ENCODE measurements at places on chromosomes 1 and 21. TPM values are rescaled to one million over a fixed set of nuclear protein-coding genes. Genes with fewer than 3 reads are reported as not detected.

DNA sequence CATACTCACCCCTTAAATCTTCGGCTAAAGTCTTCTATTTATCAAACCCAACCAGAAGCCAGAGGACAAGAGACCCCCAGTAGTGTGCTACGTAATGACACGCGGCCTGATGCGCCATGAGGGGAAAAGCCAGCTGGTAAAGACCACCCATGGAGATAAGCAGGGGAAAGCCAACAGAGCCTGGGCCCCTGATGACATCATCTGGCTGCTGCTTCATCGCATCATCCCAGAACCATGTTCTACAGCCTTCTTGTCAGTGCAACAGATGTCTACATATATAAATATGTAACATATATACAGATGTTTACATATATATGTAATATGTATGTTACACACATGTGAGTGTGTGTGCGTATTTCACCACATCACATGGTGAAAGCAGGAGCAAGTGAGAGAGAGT, 81.7 kb upstream of the VANGL1 start:
- DNase-seq, result no peak

DNA sequence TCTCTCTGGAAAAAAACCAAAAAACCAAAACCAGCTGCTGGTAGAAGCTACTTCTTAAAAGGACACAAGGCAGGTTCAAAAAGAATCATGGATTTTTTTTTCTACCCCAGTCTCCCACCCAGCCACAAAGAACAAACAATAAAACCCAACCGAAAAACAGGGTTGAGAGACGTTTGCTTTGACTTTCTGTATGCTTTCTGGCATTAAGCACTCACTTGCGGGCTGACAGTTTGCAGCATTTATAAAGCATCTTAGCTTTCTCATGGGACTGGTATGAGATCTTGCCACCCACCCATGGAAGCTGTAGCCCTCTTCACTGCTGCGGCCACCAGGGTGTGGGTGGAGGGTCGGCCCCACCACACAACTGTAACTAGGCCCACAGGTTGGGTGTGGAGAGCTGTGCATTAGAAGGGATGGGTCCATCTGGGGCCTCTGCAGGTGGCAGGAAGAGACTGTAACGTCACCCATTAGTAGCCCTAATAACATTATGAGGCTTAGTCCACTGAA, 165.7 kb downstream of the RHOU start:
- DNase-seq, result no peak

Gene SPRR2E
- not detected for total RNA-seq

- DNase-seq, result no peak
These were observed 85.6 kb upstream of the CLDN14 start for GRCh38 chr21:36565540-36565939.

Gene ZSWIM5
- total RNA-seq, result 1.7 TPM

Gene PITHD1
- total RNA-seq, result 47.6 TPM

GRCh38 chr1:105180789-105181188, 1431.1 kb downstream of the AMY1C start:
- no peak for DNase-seq

DNA sequence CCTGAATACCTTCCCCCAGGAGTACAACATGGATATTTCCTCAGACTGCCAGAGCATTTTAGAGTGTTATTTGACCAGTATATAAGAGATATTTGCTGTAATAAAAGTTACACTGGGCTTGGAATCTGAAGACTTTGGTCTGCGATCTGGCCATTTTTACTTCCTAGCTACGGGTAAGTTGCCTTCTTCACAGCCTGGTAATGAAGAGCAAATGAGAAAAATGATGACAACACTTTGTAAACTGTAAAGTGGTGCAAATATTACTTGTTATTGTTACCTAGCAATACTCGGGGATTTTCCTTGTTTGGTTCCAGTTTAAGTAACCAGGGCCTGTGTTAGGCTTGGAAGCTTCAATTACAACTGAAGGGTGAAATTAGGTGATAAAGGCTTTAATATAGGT, 180.8 kb upstream of the LMO4 start:
- no peak for DNase-seq

- DNase-seq, result no peak
These were observed 121.7 kb downstream of the DHRS3 start for GRCh38 chr1:12496154-12496961.

Gene C1orf105
- total RNA-seq, result 19.4 TPM

DNA sequence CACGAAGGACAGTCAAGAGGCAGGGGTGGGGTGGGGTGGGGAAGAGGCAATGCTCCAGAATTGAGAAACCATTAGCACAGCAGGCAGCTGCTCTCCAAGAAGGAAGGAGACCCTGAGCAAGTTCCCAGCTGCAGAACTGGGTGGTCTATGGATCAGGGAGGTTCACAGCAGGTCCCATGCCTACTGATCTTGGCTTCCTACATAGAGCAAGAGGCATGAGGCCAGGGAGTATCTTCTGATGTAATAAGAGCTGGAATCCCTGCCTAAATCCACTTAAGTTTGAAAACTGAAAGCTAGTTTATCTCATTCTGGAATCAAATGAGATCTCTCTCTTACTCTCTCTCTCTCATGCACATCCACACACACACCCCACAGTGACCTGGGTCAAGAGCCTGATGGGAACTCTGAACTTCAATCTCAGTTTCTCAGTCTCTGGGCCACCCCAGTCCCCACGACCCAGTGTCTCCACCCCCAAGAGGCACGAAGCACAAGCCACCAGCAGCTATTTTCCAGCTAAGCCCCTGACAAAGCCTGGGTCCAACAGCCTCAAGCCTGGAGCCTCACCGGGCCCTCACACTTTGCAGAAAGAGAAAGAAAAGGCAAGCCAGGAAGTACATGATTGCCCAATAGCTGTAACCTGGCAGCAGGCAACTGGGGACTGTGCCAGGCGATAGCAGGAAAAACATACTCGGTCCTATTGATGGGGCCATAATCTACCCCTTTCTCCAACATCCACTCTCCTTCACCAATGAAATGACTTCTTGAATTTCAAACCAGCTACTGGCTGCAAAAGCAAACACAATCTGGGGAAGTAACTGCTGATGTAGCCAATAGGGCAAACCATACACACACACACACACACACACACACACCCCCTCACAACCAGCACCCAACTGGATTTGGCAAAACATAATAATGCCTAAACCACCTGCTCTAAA, 2.2 kb downstream of the NUAK2 start:
- peak; percentile 63 for DNase-seq

GRCh38 chr1:47558601-47559593, 121.1 kb downstream of the FOXD2 start:
- no peak for DNase-seq

DNA sequence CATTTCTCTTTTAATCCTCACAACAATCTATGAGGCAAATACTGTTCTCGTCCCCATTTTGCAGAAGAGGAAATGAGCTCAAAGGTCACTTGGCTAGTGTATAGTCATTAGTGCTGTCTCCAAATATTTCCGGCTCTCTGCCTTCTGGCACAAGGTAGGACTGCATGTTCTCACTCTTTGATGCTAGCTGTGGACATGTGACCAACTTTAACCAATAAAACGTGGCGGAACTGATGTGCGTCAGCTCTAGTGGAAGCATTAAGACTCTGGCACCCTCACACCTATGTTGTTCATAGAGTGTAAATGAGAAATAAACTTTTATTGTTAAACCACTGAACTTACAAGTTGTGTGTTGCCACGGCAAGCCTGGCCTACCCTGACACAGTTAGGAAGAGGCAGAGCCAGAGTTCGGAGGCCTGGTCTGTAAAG, 5.0 kb upstream of the KIF21B start:
- no peak for DNase-seq

Gene BCL2L15
- total RNA-seq, result not detected

DNA sequence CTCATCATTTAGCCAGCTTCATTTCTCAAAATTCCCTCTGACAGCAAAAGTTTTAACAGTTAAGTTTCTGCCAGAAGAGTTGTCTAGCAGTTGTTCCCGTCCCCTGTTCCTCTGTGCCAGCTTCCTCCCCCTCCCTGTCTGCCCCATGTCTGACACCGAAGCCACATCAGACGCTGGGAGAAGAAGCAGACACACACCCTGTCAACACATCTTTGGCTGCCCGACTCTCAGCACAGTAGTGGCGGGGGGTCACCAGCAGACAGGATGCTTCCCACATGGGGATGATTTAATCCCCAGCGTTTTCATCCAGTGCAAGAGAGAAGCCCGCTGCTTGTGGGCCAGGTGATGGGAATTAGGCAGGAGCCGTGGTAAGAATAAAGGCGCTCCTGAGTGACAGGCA, 379.4 kb upstream of the RUNX1 start:
- peak; percentile 60 for DNase-seq

Gene BRDT
- total RNA-seq, result not detected

DNA sequence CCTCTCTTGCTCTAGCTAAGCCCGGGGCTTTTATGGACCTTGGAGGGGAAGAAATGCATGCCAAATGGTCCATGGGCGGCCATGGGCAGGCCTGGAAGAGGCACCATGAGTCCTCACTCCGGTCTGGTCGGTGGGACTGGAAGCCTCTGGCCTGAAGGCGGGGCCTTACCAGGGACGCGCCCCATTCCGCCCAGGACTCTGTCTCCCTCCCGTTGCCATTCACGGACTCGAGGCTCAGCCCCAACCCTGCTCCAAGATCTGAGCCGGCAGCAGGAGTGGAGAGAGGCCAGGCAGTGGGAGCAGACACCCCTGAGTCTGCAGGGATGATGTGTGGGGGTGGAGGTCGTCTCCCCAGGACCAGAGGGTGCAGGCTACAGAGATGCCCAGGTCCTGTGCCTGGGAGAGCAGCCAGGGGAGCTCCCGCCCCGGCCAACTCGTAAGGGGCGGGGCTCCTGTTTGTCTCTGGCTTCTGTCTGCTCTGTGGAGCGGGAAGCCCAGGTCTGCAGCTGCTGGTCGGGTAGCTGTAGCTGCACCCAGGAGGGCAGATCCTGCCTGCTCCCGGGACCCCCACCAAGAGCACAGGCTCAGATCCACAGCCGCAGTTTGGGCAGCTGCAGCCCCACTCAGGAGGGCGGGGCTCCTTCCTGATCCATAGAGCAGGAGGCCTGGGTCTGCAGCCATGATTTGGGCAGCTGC, 8.3 kb upstream of the KANK4 start:
- DNase-seq, result no peak

GRCh38 chr1:94265011-94265422, 27.6 kb upstream of the ARHGAP29 start:
- DNase-seq, result no peak

DNA sequence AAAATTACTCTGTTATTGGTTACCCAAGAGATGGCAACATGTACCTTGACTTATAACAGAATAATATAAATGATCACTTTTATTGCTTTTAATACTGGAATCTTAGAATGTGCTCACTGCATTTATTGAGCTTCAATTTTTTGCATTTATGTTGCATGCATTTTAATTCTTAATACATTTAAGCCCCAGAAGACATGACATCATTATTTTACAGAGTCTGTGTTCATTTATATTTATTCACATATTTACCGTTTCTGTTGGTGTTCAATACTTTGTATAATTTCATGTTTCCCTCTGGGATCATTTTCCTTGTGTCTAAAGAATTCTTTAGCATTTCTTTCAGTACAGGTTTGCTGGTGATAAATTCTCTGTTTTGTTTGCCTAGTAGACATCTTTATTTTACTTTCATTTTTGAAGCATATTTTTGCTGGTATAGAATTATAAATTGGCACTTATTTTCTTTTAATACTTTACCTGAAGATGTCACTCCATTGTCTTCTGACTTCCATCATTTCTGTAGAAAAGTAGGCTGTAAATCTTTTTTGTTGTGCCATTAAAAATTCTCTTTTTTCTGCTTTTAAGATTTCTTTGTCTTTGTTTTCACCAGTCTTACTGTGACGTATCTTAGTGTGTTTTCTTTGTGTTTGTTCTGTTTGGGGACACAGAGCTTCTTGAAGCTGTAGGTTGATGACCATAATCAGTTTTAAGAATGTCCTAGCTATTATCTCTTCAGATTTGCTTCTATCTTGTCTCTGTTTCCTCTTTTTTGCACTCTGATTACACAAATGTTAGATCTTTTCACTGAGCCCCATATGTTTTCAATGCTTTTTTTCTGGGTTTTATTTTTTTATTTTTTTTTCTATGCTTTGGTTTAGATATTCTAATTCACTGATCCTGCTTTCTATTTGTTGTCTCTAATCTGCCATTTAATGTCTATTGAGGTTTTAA, 26.9 kb downstream of the DISP3 start:
- DNase-seq, result no peak

Gene EVA1C
- total RNA-seq, result 19.7 TPM

- no peak for DNase-seq
These were observed 535.8 kb upstream of the DAB1 start for GRCh38 chr1:57959531-57960241.

- DNase-seq, result no peak
These were observed 14.9 kb upstream of the MACF1 start for GRCh38 chr1:39189592-39190041.

- no peak for DNase-seq
These were observed 70.3 kb downstream of the SERINC2 start for GRCh38 chr1:31483012-31483946.

DNA sequence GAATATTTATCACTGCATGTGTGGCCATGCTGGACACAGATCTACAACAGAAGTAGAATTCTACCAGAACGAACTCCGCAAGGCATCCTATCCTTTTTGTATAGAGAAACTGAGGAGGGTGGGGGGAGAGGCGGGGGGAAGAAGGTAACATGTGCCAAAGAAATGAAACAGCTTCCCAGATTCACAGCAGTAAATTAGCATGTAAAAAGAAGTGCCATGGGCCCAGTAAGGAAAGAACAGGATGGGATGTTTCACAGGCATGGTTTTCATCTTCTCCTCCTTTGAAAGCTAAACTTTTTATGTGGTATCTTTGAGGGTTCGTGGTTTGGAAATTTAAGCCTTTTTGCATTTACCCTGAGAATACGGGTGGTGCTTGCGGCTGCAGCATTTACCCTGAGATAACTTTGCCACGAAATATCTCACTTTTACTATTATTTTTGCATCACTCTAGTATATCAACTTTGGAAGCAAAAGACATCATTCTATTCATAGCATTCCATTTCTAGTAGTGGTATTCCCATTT, 168.9 kb downstream of the TPR start:
- DNase-seq, result no peak
